ENCODE measurements at places on chromosomes 6 and 20.

DNA sequence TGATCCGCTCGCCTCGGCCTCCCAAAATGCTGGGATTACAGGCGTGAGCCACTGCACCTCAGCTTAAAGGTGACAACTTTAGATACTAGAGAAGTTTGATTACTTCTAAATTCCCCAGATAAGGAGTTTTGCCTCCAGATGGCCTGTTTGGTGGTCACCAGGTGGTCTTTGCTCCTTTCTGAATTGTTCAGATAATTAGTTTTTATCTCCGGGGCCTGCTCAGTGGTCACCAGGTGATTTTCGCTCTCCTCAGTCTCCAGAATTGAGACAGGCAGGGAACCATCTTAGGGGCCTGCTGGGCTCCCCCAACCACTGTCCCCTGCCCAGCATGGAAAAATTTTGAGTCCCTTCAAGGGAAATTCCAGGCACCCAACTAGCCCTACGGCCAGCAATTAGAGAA, 62.6 kb downstream of the GPR6 start:
- no peak for DNase-seq

DNA sequence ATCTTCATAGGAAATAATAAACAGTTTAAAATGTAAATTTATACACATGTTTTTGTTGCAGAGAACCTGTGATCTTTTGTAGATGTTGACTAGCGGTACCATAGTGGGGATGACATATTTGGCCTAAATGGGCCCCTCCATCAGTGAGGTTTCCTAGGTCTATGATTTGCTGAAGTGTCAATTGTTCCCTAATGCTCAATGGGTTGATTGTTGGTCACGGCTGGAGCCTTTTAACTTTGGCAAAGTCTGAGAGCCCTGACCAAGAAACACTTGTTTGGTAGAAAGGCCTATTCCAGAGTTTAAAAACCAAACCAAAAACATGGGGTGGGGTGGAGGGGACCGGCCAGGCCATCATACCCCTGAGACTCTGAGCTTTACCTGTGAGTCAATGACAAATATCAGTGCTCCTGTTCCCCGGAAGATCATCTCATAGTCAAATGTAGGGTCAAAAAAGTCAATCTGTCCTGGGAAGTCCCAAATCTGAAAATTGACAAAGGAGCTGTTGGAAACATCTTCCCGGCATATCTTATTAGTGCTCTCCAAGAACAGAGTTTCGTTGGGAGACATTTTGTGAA, 25.1 kb downstream of the RRAGD start:
- DNase-seq, result no peak

- DNase-seq, result no peak
These were observed 381.1 kb downstream of the TFAP2B start for GRCh38 chr6:51199733-51200260.

- DNase-seq, result no peak
These were observed 37.6 kb upstream of the AVP start for GRCh38 chr20:3121955-3122610.

DNA sequence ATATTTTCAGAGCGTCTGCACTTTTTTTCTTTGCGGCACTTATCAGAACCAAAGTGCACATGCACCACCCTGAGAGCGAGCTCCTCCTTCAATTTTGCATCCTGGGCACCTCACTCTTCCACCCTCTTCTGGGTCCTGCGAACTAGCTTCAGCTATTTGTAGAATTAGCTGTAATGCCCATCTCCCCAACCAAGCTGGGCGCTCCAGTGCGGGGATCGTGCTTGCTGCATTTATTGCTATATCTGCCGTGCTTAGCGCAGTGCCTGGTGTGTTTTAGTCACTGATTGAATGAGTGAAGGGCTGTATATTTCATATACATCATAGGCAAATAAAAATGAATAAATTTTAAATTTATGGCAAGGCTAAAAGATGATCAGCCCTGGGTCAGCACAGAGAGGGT, 75.8 kb downstream of the KCNB1 start:
- no peak for DNase-seq

DNA sequence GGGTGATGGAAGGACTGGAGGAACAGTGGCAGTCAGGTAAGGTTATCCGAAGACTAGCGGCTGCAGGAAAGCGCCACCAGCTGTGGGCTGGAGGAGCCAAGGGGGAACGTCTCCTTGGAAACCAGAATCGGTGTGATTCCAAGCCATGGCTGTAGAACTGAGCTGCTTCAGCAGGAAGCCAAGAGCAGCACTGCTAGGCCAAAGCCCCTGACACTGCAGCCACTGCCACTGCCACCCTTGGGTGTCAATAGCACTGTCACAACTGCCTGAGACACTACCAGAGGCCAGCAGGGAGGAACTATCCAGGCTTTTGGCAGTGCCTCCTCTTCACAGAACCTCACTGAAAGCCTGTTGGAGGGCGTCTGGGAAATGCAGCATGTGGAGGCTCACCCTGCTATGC, 289.6 kb upstream of the SUPT3H start:
- DNase-seq, result no peak

DNA sequence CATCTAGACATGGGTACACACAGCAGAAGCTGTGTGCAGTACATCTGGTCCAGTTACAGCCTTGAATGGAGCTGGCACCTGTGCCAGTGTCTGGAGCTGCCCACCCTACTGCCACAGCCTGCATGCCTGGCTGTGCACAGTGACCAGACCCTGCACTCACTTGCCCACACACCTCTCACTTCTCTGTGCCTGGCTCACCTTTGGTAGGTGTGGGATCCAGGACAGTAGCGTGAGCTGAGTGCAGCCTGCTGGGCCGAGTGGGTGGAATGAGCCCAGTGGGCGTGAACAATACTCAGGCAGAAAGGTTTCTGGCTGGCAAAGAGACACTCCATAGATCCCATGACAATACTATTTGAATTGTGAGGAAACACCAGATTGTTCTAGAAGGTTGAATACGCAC, 839.5 kb upstream of the FLRT3 start:
- DNase-seq, result no peak

GRCh38 chr20:35730583-35731468, 11.2 kb downstream of the RBM39 start:
- DNase-seq, result no peak

DNA sequence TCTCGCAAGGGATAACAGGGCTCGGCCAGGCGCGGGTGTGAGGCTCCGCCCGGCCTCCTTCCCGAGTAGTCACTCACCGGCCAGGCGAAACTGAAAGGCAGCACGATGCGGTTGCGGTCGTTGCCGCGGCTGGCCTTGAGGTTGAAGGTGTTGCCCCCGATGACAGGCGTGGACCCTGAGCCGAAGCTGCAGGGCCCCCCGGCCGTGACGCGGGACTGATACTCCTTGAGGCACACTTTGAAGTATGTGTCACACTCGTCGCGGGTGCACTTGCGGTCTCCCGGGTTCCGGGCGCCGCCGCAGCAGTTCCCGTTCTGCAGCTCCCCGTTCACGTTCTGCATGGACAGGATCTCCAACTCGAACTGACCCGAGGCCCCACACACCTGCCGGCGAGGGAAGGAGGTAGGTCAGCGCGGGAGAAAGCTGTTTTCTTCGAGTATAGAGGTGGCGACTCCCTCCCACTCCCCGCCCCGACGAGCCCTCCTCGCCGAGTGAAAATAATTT, 1.1 kb downstream of the JAG1 start:
- DNase-seq, result peak; percentile 24

GRCh38 chr20:24949756-24950127, 673 bp downstream of the CST7 start:
- DNase-seq, result no peak

DNA sequence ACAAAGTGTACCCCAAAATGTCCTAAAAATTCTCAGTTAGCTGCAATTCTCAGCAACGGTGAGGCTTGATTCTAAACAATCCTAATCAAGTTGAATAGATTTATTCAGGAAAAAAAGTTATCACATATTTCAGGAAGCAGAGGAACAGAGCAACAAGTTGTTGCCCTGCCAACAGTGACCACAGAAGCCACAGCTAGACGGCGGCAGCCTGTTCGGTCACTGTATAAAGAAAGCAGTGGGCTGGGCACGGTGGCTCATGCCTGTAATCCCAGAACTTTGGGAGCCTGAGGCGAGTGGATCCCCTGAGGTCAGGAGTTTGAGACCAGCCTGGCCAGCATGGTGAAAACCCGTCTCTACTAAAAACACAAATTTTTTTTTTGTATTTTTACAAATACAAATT, 171.2 kb upstream of the BMP5 start:
- no peak for DNase-seq

DNA sequence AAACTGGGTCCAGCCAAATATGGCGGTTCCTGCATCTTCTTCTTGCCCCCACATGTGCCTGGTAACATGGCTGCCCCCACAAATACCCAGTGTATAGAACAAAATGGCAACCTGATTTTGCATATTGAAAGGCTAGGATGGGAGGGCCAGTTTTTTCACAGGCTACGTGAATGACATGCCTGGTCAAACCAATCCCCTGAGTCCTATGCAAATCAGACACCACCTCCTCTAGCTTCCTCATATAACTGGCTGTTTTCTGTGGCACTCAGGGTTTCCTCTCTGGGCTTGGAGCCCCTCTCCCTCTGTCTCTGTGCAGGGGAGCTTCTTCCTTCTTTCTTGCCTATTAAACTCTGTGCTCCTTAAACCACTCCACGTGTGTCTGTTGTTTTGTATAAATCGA, 372.1 kb downstream of the KIF16B start:
- no peak for DNase-seq

- no peak for DNase-seq
These were observed 181.1 kb upstream of the TSHZ2 start for GRCh38 chr20:52791091-52791490.

DNA sequence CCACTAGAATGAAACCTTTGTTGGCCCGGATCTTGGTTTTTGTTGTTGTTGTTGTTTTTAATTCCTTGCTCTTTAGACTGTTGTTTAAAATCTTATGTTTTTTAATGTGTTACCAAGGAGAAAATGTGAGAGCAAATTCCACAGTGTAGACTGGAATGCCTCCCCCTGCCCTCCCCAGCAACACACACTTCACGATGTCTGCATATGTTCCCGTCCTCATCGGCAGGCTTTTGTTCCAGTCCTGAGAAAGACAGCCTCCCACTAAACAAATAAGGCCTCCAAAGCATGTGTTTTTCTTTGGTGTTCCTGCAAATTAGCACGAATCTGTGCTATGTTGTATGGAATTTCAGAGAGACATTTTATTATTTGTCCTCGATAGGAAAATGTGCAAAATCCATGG, 263.3 kb upstream of the QKI start:
- no peak for DNase-seq

- DNase-seq, result no peak
These were observed 256.4 kb upstream of the POU3F2 start for GRCh38 chr6:98578016-98578415.

- no peak for DNase-seq
These were observed 64.5 kb downstream of the GMPR start for GRCh38 chr6:16302721-16303552.

- DNase-seq, result no peak
These were observed 243.9 kb upstream of the TCF21 start for GRCh38 chr6:133644892-133645619.

DNA sequence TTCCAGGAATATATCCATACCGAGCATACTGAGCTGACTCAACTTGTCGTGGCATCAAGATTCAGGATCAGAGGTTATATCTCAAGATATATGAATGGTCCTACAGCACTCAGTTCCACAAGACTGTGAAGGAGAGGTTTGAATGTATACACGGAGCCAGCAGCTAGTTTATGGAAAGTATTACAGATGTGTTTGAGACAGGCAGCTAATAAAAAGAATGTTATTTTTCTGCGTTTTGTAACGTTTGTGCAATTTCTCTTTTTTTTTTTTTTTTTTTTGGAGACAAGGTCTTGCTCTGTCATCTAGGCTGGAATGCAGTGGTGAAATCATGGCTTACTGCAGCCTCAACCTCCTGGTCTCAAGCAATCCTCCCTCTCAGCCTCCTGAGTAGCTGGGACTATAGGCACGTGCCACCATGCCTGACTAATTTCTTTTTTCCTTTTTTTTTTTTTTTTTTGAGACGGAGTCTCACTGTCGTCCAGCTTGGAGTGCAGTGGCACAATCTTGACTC, 3.4 kb upstream of the FAM110A start:
- no peak for DNase-seq

DNA sequence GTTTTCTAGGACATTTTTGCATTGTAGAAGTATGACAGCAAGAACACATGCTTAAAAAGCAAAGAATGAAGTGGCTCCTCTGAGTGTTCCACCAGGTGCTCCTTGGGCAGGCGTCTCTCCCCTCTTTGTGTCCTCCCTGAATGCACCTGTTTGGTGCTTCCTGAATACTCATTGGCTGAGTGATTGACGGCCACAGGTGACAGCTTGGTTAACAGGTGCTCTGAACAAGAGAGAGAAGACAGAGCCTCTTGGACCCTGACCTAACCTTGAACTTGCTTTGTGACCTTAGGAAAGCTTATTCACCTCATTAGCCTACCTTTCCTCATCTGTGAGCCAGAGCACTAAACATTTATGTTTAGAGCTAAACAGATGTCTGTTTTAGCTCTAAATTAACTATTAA, 93.7 kb downstream of the TULP4 start:
- no peak for DNase-seq

DNA sequence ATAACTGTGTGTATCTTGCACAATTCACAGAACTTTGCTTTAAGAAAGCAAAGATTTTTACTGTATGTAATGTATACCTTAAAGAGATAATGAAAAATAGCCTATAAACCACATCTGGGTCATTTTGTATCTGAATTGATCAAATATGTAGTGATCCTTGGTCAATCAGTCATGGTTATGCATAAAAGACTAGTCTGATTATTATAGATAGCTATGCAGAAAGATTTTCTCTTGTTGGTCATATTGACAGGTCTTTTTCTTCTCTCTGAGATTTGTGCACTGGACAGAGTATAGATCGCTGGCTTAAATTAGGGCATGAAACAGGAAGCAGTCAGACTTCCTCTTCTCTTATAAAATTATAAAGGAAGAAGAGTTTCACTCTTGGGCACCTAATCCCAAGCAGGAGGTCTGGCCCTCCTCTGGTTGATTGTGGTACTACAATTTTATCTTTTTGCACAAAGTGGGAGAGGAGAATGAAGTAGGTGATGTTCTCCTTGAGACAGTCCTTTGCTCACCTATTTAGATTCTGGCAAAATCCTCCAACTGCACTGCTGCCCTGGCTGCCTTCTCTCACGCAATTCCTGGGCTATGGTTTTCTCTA, 380.9 kb upstream of the RGS17 start:
- DNase-seq, result no peak

GRCh38 chr6:25342802-25343201, 63.6 kb downstream of the CARMIL1 start:
- DNase-seq, result no peak

GRCh38 chr6:95093154-95093553, 484.2 kb upstream of the MANEA start:
- no peak for DNase-seq

DNA sequence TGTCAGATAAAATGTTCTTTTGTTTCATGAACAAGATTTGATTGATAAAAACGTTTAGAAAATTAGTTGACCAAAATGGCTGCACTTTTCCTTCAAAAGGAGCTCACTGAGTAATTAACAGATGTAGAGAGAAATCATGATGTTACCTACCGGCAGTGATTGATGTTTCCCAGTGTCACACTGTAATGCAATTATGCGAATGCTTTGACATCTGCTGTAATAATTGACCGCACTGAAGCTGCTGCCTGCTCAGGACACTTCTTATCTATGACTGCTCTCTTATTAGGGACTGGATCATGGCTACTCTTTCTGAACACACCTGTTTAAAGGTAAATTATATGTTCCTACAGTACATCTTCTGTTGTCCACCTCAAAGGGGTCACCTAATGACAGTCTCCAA, 94.6 kb downstream of the GPR63 start:
- no peak for DNase-seq

All from activated T-cell treated with anti-CD3 and anti-CD28 coated beads, Interleukin-2, amount 50 U/mL, for 1 hour (primary cell).